ENCODE measurements at places on chromosomes 1 and 21.

- DNase-seq = no peak
Measured at GRCh38 chr1:86477256-86477655, 8.5 kb downstream of the CLCA1 start.

DNA sequence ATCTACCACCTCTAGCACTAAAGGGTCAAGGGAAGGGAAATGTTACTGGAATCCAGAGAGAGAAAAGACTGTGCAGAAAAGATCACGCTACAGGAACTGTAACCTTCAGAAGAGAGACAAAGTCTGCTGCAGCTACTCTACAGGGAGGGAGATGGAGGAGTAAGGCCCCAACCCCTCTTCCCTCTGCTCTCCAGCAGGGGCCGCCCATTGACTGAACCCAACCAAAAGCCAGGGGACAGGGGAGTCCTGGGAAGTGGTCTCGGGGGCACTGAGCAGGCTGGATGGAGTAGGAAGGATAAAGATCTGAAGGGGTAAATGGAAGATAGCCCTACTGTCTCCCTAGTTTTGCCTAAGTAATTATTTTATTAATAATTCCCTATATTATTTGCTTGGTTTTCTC, 72.8 kb upstream of the NR5A2 start:
- DNase-seq = no peak

DNA sequence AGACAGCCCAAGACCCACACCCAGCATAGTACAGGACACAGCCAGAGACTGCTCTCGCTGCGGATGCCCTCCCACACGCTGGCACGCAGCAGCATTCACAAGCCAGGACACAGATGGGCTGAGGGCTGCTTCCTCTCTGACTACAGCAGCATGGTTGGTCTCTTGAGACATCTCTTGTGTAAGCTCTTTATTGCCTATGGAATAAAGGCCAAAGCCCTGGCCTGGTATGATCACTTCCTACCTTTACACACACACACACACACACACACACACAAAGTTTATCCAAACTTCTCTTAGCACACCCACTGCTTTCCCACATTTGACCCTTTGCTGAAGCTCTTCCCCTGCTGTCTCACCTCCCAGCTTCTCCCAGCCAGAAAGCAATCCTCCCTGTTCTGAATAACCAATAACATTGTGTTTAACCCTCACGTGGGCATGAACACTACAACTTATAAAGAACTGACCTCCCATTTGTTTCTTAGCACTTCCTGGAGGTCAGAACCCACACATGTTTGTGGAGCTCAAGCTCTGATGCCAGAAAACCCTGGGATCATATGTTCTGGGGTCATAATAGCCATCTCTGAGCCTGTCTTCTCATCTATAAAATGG, 1.2 kb upstream of the LUZP1 start:
- no peak for DNase-seq

DNA sequence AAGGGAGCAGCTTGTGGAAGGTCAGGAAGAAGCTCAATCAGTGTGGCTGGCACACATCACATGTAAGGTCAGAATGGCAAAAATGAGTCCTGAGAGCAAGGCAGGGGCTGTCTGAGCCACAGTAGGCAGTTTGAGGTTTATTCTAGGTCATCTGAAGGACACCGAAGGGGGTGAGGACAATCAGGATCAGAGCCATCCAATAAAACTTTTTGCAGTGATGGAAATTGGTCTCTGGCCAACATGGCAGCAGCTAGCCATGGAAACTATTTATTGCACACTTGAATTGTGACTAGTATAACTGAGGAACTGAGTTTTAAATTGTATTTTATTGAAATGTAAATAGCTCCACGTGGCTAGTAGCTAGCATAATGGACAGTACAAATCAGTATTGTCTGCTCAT, 97.0 kb upstream of the CACNA1E start:
- DNase-seq = no peak

DNA sequence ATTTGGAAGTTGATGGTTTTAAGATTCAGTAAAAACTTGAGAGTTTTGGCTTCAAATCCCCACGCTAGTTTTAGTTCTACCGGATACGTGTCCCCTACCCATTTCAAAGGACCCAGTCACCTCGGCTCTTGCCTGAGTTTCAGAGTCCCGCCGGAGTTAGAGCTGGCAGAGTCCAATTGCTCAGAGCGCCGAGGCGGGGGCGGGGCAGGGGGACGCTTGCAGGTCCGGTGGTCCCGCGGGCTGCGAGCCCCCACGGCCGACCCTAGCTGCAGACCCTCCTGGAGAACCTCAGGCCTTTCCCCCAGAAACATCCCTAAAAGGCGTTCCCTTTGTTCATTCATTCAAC, 765 bp upstream of the VPS45 start:
- DNase-seq = peak; percentile 63

DNA sequence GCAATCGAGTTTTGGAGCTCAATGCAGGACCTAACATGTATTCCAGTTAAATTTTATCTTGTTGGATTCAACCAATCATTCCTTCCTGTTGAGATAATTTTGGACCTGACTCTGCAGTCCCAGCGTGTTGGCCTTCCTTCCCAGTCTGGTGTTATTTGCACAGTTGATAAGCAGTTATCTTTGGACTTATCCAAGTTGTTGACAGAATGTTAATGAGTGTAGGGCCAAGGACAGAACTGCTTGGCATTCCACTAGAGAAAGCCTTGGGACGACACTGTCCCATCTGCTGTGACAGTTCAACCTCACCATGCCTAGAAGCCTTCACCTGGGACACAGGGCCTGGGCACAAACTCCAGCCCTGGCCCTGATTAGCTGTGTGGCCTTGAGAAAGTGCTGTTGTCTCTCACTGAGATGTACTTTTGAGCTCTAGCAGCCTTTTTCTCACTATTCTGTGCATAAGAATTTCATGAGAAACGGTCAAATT, 104.1 kb upstream of the SLC25A33 start:
- DNase-seq = no peak

DNA sequence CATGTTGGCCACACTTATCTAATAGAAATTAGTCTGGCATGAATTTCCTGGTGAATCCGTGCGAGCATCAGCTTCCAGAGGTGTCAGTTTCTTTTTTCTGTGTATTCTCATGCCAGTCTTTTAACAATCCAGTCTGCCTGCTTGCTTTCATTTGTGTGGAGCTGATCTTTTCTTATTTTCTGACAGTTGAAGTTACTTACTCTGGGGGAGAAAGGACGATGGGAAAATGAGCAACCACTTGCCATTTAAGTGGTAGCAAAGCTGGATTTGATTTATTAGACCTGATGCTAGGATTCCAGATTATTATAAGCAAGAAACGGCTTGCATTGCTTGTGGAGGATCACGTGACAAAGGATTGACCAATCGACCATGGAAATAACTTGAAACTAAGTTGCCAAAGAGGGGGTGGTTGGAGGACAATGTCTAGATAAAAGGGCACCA, 24.3 kb upstream of the APP start:
- DNase-seq = no peak

DNA sequence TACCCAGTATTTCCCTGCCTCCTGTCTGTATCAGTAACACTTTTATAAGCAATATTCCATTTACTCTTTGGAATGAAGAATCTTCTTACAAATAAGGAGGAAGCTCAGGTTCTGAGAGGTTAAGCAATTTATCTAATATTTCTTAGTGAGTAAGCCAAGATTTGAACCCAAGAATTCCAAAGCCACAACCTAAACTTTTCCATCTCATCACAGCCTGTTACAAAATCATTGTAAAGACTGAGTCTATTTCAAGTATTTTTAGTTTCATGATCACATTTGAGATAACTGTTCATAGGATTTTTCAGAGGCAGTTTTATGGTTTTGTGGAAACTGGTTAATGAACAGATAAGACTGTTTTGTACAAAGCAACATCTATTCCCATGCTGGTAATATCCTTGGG, 29.8 kb upstream of the HHAT start:
- DNase-seq = no peak

DNA sequence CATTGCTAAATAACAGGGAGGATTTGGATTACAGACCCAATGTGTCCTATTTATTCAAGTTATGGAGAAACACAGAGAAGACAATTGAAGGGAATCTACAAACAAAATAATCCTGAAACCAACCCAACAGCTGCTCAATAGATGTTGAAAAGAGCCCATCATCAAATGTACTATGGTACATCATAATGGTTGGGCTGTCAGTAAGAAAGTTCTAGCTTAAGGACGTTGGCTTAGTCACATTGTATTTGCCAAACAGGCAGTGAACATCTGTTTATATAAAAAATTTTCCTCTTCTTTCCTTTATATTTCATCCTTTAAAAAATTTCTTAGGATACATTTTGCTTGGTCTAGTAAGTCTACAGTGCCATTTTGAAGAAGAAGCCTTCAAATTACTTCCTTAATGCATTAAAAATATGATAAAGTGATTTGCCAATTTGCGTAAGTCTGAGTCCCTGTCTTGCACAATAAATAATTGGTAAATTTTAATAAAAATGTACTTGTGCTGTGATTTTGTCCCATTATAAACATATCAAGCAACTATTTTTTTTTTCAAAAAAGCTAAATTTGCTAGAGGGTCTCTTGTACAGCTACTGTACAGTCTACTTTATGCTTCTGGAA, 14.4 kb downstream of the MAP3K7CL start:
- DNase-seq = no peak

DNA sequence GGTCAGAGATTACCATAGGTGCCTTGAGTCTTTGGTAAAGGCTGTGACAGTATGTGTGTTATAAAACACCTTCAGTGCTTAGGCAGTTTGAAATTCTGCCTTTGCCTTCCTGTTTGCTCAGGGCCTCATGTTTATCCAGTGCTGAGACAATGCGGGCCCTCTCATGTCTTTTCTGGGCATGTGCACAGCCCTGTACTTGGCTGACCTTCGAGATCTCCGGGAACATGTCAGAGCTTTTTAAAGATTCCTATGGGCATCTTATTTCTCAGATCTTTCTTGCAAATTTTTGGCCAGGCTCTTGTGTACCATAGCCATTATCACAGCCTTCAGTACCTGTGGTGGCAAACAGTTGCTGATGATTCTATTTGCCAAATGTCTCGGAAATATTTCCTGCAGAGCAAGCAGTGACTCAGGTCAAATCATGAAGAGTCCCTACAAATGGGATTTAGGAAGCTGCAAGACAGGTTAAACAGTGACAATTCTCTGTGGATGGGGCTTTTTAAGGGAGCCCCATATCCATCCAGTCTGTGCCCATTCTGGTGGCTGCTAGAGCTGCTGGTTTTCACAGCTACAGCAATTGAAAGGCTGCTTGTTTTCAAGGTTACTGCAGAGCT, 42.1 kb downstream of the HOOK1 start:
- no peak for DNase-seq

DNA sequence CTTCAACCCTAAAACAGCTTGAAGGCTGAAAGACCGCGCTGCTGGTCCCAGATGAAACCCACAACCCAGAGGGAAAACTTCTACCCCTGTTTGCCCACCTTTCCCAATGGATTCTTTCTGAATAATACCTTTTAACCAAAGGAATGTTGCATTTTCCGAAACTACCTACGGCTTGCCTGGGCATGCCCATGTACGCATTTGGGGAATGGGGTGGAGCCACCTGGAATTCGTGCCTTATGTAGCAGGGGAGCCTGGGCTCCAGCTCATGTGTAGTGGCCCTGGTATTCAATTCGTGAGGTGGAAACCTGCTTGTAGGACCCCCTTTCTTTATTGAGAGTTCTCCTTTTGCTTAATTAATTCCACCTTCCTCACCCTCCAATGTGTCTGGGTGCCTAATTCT, 256.6 kb upstream of the RGS18 start:
- no peak for DNase-seq

DNA sequence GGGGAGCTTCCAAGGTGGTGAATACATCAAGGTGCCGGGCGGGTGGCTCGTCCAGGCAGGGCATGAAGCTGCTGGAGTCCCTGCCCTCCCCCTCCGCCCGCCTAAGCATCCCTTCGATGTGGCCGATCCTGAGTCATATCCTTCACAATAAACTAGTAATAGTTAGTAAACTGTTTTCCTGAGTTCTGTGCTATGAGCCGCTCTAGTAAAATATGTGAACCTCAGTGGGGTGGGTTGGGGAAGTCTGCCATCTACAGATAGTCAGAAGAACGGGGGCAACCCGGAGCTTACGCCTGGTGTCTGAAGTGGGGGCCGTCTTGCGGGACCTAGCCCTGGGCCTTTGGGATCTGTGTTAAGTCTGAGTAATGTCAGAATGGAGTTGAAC, 21.6 kb downstream of the C2CD2 start:
- DNase-seq = no peak

- DNase-seq = no peak
Measured at GRCh38 chr1:18534810-18535205, 54.1 kb downstream of the KLHDC7A start.

GRCh38 chr1:119840745-119841144, 29.5 kb upstream of the REG4 start:
- DNase-seq = no peak

GRCh38 chr1:186175588-186175987, 199.5 kb downstream of the TPR start:
- DNase-seq = no peak

GRCh38 chr1:114154963-114155322, 1.3 kb upstream of the SYT6 start:
- DNase-seq = peak; percentile 42

GRCh38 chr1:39509360-39510009, 18.0 kb downstream of the BMP8A start:
- peak; percentile 49 for DNase-seq

- no peak for DNase-seq
Measured at GRCh38 chr1:161119092-161119903, 1.4 kb downstream of the NIT1 start.

GRCh38 chr1:74629283-74629682, 44.3 kb downstream of the ERICH3 start:
- DNase-seq = no peak

GRCh38 chr1:39385067-39385988, 106.1 kb upstream of the BMP8A start:
- no peak for DNase-seq

DNA sequence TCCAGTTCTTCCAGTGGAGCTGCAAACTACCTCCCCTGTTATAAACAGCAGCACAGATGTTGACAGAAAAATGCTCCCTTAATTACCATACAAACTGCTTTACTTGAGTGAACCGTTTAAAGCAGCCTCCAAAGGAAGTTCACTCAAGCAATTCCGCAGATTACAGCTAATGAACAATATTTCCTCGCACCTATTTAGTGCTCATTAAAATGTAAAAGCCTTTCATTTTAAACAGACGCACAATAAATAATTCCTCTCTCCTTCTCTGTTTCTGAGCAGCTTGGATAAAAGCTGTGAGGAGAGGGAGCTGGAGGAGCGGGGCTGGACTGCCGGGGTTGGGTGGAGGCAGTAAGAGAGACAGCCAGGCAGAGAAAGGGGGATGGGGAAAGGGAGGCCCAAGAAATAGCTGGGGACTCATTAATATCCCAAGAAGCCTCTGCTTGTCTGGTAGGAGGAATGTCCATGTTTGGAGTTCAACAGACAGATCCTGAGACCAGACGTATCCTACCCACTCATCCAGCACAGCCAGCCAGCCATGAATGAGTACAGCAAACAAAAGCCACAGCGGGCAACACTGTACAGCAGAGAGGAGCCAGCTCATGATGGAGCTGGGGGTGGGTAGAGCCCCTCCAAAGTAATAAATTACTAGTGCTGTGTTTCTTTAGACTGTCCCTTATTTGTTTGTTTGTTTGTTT, 227.7 kb downstream of the GPATCH2 start:
- no peak for DNase-seq

All from activated naive CD8-positive, alpha-beta T cell treated with anti-CD3 and anti-CD28 coated beads, Interleukin-2, amount 10 ng/mL, durations not matched to agents 7 days and 5 days (primary cell).